ENCODE measurements at places on chromosomes 6 and 20.

- DNase-seq: no peak
These were observed 25.4 kb upstream of the KCNB1 start for GRCh38 chr20:49507741-49508434.

DNA sequence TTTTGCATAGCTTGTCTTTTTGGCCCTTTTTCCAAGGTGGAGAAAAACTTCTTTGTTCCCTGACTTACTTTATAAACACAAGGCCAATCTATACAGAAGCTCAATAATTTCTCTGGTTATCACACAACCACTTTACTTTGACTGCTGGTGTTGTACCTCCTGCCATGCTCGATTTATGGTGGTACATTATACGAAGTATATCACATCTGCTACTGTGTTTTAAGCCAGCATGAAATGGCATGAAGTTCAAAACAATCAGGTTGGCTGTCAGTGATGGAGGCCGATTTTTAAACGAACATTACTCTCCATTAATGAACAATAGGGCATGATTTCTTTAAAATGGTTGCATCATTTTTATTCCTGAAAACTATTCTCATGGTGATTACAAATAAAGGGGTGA lies 21.0 kb upstream of the ATXN1 start:
- DNase-seq: no peak

- DNase-seq: no peak
These were observed 115.2 kb downstream of the PSMB1 start for GRCh38 chr6:170437719-170438401.

DNA sequence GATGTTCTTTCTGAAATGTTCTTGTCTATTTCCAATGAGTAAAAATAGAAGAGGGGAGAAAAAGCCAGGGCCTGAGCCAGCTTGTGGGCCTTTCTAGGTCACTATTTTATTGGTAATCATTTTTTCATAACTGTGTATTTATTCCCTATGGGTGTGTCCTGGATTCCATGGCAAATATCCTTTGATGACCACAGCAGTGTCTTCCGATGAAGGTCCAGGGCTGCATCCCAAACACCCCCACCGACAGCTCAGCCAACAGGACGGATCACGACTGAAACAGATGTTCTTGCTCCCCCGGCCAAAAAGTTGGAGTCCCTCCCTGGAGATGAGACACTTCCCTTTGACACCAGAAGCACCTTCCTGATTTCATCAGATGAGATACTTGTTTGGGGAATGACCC lies 105.4 kb upstream of the PLEKHG1 start:
- no peak for DNase-seq

- no peak for DNase-seq
These were observed 38.7 kb downstream of the DACT2 start for GRCh38 chr6:168280899-168281245.

DNA sequence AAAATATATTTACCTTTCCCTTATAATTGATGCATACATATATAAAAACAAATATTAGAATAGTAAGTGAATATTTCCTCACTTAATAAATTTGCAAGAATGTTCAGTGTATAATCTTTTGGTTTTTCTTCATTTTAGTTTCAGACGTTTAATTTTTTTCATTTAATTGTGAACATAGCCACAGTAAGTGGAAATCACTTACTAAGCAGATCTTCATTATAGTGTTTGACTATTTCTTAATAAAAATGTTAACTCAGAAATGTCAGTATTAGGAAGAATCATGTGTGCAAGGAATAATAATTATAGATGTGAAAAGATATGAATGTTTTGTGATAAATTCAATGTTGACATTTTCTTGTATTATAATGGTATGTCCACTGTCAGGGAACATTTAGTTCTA lies 27.4 kb downstream of the STXBP5 start:
- no peak for DNase-seq
